ENCODE measurements at places on chromosomes 5 and 9.

DNA sequence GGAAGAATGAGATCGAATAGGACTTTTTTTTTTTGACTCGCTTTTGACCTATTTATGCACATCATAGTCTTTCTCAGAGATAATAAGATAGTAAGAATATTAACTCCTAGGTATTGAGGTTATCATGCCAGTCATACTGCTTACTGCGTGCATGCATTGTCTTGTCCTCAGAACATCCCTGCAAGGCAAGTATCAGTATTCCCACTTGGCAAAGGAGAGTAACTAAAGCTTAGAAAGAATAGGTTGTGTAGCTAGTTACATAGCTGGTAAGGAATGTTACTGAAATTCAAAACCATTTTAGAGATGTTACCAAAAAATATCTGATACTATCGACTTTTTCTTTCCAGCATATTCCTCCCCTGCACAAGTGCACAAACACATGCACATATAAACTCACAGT is 296.1 kb upstream of the CLINT1 start:
- DNase-seq, result no peak

DNA sequence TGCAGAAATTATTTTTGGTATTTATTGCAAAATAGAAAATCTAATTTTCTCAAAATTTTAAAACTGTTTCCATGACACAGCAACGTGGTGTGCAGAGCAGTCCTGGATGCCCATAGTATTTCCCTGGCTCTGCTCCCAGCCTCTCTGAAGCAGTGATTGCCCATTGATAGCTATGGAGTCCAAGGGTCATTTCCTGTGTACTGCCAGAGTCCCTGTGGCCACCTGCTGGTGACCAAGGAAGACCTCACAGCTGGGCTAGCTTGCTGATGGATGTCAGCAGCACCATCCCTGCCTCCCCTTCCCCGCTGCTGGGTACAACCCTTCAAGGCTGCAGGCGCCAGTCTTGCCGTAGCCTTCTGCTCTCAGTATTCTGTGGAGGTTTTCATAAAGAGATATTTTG is 184.1 kb downstream of the DIRAS2 start:
- no peak for DNase-seq

DNA sequence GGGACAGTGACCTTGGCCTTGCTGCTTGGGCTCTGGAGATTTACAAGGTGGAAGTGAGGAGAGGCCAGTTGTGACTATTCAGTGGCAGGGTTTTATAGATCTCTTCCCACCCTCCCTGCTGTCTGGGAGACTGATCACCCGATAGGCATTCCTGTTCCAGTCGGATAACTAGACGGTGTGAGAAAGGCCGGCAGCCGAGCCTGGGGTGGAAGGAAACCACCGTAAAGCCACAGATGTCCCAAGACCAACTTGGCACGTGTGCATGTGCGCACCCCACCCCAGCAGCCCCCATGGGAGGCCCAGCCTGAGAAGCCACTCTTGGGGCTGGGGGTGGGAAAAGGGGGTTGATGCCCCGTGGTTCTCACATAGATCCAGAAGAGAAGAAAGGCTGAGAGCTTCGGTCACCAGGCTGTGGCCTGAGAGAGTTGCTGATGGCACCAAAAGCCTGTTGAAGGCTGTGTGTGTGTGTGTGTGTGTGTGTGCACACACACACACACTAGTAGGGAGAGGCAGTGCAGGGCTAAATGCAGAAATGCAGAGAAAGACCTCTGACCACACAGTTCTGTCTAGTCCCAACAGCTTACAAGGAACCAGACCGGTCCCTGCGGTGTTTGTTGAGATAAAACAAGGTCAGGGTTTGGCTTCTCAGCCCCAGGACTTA is 225.8 kb downstream of the FANCC start:
- DNase-seq, result no peak

- DNase-seq, result no peak
Measured at GRCh38 chr9:78207319-78207718, 28.6 kb upstream of the CEP78 start.

DNA sequence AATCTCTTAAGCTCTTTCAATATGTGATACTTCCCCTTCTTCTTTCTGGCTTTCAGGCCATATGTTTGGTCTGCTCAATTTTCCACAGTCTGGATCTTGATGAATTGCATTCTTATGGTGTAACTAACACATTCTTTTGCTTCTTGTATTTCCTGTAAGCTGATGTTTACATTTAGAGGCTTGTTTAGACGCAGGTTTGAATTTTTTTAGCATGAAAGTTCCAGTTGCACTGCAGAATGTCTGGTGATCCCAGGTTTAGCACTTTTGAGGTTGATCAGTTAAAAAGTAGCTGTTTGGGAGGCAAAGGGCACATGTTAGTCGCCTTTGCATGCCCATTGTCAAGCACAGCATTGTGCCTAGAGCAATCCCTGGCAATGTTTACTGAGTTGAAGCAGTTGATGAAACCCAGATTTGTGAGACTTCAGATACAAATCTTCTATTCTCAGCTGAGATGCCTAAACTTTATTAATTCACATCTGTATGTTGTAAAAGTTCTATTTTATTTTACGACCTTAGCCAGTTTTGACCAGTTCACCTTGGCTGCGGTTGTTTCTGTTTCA is 59.6 kb upstream of the SPATA31C2 start:
- no peak for DNase-seq
